ENCODE measurements at places on chromosomes 11 and 22.

DNA sequence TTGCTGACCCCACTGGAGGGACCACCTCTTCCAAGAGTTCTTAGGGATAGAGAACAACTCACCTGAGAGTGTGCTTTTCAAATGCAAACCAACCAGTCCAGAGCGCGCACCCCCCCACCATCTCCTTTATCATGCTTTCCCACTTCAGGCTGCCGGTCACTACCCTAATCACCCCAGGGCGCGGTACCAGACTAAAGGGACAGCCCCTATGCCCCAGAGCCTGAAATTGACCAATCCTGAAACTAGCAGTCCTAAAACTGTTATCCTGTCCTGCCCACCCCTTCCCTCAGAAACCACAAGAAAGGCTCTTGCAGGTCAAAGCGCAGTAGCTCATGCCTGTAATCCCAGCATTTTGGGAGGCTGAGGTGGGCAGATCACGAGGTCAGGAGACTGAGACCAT lies 37.0 kb downstream of the NEAT1 start:
- no peak for DNase-seq

DNA sequence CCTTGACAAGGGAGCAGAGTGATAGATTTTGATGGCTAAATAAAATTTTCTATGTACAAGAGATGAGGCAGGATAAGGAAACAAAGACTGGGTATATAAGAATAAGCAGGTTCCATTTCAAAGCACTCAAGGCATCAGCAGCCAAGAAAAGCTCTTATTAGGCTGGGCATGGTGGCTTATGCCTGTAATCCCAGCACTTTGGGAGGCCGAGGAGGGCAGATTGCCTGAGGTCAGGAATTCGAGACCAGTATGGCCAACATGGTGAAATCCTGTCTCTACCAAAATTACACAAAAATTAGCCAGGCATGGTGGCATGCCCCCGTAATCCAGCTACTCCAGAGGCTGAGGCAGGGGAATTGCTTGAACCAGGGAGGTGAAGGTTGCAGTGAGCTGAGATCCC lies 563.4 kb upstream of the CCDC179 start:
- no peak for DNase-seq

GRCh38 chr22:24208012-24208749 lies 26.9 kb downstream of the SUSD2 start:
- no peak for DNase-seq

DNA sequence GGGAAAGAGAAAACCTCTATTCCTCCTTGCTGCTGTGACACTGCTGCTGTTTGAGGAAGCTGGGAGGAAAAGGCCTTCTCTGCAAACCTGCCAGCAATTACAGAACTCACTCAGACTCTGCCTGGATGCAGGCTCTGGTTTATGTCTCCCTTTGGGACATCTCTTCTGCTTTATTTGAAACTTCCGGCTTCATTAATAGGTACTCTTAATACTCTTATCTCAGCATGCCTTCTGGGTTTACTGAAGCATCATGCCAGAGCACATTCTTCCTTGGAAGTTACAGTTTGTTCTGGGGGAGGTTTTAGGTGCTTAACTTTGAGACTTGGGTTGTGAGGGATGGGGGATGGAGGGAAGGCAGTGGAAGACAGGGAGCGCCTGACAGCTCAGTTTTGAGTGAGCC lies 79.9 kb downstream of the NAV2 start:
- no peak for DNase-seq

DNA sequence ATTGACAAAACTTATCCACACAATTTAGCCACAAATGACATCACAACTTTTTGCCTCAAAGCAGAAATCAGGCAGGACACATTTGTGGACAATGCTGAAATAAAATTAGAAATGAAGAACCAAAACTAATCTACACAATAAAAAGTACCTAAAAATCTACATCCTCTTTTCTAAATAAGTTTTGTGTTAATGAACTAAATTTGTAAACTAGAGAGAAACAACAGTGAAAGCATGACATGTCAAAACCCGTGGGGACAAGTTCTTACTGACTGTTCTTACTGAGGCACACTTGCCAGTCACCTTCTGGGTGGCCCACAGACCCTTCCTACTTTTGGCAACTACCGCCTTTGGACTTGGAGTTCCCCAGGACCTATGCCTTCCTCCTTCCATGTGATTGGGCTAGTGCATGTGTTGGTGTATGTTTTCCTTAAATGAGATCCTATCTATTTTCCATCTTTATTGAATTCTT lies 60.7 kb upstream of the MUC15 start:
- DNase-seq = no peak

- no peak for DNase-seq
Measured at GRCh38 chr11:119699227-119699626, 29.8 kb downstream of the NECTIN1 start.

DNA sequence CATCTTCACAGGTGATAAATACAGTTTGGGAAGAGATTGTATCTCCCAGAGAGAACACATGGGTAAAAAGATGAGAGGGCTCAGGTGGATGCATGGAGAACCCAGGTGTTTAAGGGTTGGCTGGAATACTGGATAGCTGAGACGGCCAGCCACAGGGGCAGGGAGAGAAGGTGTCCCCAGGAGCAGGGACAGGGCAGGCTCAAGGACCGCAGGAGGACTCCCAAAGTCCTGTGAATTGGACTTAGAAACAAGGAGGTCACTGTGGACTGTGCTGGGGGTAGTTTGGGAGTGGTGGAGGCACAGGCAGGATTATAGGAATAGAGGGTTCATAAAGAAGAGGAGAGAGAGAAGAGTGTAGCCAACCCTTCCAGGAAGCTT lies 103.8 kb upstream of the PARVA start:
- DNase-seq = no peak

DNA sequence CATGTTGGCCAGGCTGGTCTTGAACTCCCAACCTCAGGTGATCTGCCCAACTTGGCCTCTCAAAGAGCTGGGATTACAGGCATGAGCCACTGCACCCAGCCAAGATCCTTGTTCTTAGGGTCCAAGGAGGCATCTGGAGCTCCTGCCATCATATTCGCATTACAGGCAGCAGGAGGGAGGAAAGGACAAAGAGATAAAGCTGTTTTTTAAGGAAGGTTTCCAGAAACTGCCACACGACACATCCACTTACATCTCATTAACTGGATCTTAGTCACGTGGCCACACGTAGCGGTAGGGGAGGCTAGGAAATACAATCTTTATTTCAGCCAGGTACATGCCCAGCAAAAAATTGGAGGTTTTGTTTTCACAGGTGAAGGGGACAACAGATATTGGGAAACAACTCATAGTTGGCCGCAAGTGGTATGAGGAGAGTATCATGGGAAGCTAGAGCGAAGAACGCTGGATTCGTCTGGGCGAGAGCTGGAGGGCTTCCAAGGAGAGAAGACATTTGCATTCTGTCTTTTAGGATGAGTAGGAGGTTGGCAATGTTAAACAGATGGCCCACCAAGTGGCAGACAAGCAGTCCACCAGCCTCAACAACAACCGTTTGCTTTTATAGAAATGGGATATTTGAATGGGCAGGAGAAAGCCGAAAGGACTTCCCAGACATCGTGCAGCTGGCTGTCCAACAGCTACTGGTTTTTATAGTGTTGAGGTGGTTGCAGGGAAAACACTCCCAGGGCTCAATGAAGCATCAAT lies 39.2 kb upstream of the DMC1 start:
- no peak for DNase-seq

GRCh38 chr22:23745791-23746190 lies 5.1 kb downstream of the ZNF70 start:
- DNase-seq = no peak

DNA sequence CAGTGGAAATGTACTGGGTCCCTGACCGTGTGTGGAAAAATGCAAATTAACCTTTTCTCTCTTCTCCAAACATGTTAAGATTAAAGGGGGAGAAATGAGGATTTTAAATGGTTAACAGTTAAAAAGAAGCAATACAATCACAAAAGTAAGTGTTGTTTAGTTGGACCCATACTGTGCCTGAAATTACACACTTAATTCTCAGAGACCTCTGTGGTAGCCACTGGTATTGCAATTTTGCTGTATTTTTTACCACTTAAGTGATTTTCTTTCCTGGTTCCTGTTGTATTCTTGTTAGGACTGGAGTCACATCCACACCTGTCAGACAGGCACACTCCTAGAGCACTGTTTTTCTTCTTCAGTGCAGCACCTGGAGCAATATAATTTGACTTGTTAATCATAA lies 179.6 kb upstream of the PDGFD start:
- no peak for DNase-seq

- no peak for DNase-seq
Measured at GRCh38 chr11:28696591-28696990, 588.4 kb downstream of the METTL15 start.

DNA sequence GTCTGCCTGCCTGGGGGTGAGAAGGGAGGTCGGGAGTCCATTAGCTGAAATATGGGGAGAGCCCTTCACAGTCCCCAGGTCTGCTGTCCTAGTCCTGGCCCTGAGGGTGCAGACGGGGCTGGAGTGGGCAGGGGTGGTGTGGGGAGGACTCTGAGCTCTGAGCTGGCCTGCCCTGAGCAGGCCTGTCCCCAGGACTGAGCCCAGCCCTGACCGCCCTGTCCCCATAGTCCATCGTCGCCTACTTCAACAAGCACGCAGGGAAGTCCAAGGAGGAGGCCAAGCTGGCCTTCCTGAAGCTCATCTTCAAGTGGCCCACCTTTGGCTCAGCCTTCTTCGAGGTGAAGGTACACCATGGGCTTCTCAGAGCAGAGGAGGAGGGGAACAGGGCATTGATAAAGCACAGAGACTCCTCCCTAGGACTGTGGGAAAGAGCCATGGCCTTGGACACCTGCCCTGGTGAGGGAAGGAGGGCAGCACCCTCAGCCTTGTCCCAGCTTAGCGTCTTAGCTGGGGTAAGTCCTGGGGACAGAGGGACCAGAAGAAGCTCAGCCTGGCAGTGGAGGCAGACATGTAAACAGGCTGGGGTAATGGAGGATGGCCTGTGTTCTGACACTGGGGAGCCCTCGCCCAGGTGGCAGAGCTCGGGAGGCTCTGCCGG lies 83.7 kb downstream of the MYO7A start:
- no peak for DNase-seq

GRCh38 chr22:24353121-24353520 lies 74.3 kb upstream of the ADORA2A start:
- DNase-seq = no peak

DNA sequence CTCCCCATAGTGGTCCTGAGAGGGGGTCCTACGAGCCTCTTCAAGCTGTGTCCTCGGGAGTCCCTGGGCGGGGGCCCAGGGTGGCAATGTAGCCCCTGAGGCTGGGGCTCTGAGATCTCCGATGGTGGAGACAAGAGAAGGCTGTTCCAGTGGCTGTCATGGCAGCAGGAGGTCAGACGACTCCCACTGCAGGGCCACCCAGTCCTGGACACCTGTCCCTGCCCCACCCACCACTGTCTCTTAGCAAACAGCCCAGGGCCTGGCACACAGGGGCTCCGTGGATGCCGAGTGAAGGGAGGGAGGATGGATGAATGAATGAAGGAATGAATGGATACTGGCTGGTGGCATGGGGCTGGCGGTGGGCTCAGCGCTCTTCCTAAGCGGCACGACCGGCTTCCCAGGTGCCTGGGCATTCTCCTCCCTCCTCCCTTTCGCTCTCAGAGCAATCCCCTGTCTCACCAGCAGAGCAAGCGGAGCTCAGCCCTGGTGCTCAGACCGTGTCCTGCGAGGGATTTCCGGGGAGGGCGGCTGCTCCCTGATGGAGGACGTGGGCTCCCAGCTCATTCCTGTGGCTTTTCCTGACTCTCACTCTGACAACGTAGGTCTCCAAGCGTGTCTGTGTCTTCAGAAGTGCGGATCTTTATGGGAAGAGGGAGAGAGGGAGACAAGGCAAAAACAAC lies 1272.6 kb downstream of the BRD1 start:
- no peak for DNase-seq

GRCh38 chr11:19660076-19660475 lies 52.6 kb upstream of the NAV2 start:
- no peak for DNase-seq

- no peak for DNase-seq
Measured at GRCh38 chr11:44377121-44377520, 67.2 kb upstream of the ALX4 start.

DNA sequence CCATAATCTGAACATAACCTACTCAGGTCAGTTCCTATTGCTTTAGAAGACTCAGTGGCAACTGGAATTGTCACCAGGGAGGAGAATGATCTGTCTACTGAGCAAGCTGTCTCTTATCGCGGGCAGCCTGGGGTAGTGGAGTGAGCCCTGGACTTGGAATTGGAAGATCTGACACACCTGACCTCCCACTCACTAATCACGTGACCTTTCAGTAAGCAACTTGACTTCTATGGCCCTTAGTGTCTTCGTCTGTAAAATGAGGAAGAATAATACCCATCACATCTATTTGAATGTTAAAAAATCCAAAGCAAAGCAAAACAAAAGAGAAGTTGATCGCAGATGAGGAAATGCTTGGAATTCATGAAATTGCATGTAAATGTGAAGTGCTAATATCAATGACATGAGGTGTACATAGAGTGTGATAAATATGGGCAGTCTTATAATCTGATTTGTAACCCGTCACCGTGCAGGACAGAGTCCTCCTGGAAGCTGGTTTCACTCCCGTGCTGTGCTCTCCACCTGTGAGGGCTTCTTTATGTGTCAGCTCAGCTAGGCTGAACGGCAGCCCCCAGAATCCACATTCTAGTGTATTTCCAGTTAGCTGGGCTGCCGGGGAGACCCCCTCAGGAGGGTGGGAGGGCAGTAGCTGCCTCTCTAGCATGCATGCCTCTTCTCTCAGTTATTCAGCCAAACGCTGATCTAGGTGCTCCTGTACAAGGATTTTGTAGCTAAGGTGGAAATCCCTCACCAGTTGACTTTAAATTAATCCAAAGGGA lies 482.9 kb downstream of the OPCML start:
- DNase-seq = no peak

- DNase-seq = no peak
Measured at GRCh38 chr11:105491394-105491793, 118.5 kb upstream of the GRIA4 start.

DNA sequence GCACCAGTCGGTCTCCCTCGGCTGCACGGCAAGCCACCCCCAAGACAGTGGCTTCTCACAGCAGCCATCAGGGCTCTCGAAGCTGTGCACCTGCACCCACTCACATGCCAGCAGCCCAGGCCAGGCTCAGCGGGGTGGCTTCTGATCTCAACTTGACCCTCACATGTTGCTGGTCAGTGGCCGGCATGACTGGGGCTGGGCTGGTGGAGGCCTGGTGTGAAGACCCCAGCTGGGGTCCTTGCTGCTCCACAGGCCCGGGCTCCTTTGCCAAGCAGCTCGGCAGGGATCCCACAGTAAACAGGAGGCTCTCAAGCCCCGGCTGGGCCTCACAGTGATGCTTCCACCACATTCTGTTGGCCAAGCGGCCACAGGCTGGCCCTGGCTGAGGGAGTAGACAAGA lies 128.2 kb downstream of the BRD1 start:
- DNase-seq = no peak

GRCh38 chr22:17875156-17875555 lies 100.9 kb upstream of the BID start:
- no peak for DNase-seq

DNA sequence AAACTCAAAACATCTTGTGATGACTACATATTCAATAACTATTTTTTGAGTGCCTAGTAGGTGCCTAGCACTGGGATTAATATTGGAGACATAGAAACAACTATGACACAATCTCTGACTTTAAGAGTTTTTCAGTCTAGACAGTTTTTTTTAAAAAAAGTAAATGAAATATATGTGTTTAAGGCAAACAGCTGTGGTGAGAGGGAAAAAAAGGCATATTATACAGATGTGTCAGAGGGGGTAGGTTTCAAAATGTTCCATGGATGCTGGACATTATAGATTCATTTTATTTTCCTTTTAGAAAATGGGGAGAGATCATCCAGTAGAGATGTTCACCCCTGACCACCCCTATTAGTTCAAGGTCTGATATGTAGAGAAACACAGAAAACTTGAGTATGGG lies 90.8 kb downstream of the LUZP2 start:
- no peak for DNase-seq

Measured in left renal pelvis (tissue), 4 donors.